ENCODE measurements at places on chromosomes 4 and X.

DNA sequence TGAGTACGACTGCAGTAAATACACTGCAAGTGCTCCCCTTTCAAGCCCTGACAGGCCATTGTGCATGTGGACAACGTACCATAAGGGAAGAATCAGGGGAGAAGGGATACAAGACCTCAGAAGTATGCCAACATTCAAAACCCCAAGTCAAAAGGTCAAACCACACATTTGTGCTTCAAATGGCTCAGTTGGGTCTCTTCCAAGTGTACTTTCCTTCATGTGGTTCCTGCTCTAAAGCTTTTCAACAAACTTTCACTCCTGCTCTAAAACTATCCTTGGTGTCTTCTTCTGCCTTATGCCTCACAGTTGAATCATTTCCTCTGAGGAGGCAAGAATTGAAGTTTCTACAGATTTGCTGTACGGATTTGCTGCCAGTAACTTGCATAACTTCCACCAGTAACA, 305.7 kb upstream of the SLIT2 start:
- DNase-seq: peak; percentile 99

- DNase-seq: no peak
Observed at GRCh38 chrX:107600366-107600765, 27.9 kb upstream of the PRPS1 start.

GRCh38 chrX:82675104-82675503, 833.0 kb upstream of the POU3F4 start:
- no peak for DNase-seq

GRCh38 chr4:27066591-27066990, 205.9 kb downstream of the STIM2 start:
- DNase-seq: no peak

- DNase-seq: peak; percentile 15
Observed at GRCh38 chr4:128177498-128177897, 110.1 kb downstream of the PGRMC2 start.

DNA sequence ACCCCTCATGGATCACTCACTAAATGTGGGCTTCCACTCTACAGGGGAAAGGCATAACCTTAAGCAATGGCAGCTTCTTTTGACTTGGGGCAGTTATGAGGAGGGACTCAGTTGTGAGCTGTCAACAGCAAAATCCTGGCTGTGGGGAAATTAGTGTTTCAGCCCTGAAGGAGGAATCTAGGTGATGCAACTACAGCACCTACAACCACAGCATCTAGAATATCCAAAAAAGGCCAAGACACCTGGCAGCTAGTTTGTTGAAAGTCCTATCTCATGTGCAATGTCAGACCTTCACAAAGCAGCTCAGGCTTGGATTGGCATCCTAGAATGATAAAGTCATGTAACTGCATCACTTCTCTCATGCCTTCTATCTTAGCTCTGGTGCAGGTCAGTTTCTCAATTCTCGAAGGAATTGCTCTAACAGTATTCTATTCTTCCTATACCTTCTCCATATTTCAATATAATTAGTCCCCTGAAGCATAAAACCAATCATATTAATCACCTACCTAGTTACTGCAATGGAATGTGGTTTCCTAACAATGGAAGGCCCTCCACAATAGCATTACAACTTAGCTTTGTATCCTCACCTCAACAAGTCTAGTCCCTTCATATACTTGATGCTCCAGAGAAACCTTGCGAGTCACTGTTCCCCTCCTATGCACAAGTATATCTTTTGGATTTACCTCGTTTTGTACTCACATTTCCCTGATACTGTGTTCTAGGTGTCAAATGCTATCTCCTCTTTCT, 5.5 kb upstream of the ANTXR2 start:
- no peak for DNase-seq

DNA sequence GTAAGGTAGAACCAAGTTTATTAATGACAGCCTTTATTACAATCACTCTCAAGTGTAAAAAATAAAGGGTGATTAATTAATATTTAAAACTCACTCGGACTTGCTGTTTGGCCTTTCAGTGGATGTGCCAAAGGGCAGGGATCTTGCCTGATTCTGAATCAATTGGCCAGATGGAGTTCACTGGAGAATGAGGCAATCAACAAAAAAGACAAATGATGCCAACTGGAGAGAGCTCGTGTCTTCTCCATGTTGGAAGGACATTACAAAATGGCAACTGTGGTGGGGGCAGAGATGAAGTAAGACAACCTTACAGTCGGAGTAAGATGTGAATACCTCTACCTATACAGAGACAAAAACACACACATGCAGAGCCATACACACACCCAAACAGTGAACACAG, 188.0 kb downstream of the TSPAN5 start:
- DNase-seq: no peak

- no peak for DNase-seq
Observed at GRCh38 chr4:147078362-147078761, 132.7 kb upstream of the TTC29 start.

- DNase-seq: no peak
Observed at GRCh38 chrX:15236146-15236545, 33.7 kb downstream of the ASB9 start.

GRCh38 chrX:54785901-54786300, 12.2 kb downstream of the ITIH6 start:
- DNase-seq: no peak

- no peak for DNase-seq
Observed at GRCh38 chr4:74631338-74631737, 163.0 kb downstream of the BTC start.

GRCh38 chr4:54746218-54746617, 88.5 kb downstream of the KIT start:
- peak; percentile 56 for DNase-seq

GRCh38 chr4:39096847-39097246, 34.8 kb downstream of the KLHL5 start:
- no peak for DNase-seq

- DNase-seq: no peak
Observed at GRCh38 chr4:8577972-8578371, 2.2 kb upstream of the GPR78 start.

DNA sequence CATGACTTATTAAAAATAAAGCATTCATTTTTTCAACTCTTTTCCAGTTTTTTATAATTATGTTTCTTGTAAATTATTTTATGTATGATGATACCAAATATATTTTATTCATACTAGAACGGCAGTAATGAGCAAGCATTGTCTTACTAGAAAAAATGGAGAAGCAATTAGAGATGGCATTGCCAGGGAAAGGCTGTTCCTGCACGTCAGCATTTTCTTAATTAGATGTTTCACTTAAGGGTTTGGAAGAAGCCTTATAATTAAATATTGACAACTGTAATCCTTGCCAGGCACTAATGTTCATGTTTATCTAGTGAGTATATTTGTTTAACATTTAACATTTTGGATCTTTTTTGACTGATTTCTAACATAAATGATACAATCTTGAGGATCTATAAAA, 16.6 kb downstream of the FAM149A start:
- DNase-seq: no peak

DNA sequence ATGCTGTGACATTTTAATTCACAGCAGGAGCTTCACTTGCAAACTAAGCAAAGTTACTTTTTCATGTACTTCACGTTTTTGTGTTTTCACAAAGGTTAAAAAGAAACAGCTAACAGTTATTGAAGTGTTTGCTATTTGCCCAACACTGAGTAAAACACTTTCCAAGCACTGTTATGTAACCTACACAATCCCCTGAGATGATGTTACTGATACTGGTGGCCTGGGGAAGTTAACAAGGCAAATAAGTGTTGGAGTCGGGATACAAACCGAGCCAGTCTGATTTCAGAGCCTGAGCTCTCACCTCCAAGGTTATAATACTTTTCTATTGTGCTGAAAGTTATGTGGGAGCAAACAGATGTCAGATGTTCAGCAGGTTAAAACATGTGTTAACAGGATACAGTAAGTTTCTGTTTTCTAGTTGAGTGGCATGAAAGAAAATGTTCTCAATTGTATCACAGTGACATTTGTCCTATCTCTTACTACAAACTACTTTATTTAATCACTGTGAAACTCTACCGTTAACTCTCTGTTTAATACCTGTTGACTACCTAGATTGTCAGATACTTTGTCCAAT, 3.9 kb upstream of the CXCL13 start:
- no peak for DNase-seq

- peak; percentile 60 for DNase-seq
Observed at GRCh38 chr4:88033309-88033708, 25.9 kb downstream of the PKD2 start.

DNA sequence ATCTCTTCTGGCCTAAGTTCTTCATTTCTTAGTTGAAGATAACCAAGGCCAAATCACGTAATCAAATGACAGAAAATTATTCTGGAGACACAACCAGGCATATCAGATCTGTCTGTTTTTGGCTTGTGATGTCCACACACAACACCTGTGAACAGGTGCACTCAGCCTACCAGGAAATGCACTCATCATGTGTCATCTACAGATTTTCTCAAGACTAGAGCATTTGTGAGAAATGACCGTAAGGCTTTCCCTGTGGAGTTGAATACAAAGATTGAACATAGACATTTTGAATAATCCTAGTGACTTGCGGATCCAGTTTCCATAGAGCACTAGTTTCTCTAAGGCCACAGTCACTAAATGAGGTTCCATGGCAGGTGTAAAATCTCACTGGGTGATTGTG, 26.7 kb upstream of the CXCL8 start:
- no peak for DNase-seq

DNA sequence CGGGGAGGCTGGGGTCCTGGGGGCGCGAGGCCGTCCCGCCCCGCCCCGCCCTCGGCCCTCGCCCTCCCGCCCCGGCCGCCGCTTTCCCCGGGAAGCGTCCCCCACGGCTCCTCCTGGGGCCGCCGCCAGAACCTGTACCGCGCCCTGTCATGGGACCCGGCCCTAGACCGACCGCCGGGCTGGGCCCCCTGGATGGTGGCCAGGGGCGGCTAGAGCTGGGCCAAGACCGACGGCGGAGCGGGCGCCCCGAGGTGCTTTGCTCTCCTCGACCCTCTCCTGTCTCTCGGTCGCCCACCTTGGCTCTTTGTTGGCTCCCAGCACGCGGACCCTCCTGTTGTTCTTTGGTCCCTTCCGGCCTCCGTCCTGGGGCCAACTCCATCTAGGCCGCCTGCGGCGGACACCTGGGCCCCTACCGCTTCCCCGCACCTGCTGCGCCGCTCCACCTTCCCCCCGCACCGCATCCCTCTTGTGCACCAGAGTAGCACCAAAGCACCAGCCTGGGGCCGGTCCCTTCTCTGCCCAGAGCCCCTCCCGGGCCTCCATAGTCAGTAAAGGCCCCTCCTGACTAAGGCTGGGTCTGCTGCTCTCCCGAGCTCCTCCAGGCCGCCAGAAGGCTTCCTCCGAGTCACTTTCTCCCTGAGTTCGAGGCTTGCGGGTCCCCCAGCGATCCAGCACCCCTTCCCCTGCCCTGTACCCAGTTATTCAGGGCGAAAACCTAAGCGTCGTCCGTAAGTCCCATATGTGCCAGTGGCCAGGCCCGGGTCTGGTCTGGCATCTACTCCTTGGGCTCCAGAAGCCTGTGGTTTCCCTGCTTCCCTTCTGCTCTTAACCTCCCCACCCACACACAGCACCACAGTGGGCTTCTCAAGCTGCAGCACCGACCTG, 587 bp downstream of the TACC3 start:
- DNase-seq: no peak

DNA sequence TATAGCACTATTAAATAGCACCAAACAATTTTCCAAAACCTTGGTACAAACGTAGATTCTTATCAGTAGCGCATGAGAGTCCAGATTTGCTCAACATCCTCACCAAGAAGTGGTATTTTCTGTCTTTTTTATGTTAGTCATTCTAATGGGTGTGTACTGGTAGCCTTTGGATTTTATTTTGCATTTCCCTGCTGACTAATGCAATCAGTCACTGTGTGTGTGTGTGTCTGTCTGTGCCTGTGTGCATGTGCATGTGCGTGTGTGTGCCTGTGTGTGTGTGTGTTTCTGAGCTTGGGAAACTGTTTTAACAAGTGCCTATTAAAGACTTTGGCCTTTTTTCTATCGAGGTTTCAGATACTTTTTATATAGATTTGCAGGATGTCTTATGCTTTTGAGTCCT, 82.2 kb upstream of the MAGEA10 start:
- no peak for DNase-seq

GRCh38 chr4:76737180-76737579, 160.8 kb downstream of the SOWAHB start:
- peak; percentile 57 for DNase-seq

DNA sequence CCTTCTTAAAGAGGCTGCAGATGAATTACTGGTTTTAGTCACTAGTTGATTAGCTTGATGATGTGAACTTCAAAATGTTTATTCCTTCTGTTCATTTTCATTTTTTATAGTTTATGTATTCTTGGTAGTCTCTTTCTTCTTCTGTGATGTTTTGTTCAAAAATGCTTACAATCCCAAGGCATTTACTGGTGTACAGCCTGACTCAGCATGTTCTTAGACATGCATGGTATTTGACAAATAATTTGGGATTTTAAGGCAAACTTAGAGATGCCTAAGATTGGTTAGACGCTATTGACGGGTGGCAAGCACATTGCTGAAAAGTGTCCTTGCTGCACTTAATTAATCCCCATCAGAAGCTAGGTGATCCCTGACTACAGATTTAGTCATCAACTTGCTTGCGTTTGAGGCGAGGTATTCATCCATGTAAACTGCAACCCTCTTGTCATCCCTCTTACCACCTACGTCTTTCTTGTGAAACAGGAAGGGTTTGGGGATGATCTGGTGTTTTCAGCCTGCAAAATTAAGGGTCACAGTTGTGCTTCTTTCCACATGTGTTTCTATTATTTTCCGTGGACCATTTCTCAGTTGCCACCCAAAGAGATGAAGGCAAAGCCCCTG, 331.8 kb downstream of the DKK2 start:
- no peak for DNase-seq

GRCh38 chr4:102061133-102061532, 270.6 kb downstream of the BANK1 start:
- no peak for DNase-seq

DNA sequence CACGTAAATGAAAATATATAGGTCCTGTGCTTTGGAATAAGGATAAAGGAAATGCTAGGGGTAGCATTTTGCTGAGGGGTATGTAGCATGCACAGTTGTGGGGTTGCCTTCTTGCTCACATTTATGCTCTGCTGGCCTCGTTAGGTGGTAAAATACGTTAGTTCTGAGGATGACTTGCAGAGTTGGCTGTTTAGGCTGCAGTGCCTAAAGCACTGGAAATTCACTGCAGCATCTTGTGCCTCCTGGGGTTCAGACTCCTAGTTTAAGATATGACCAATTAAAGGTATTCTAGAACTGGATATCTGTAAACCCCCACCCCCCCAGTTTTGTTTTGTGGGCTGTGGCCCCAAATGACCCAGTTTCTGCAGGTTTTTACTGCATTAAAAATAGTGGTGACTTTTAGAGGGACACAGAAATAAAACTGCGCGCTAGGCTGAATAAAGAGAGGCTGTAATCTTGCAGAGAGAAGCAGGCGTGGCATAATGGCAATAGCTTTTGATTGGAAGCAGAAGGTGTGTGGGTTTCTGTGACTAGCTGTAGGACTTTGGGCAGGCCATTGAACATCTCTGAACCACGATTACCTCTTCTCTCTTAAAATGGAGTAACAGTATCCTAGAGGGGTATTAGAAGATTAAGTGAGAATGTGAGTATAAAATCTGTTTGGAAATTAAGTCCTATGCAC, 79.3 kb downstream of the REPS2 start:
- no peak for DNase-seq

- DNase-seq: peak; percentile 56
Observed at GRCh38 chr4:54091637-54092404, 8.1 kb upstream of the GSX2 start.

- no peak for DNase-seq
Observed at GRCh38 chr4:8571702-8572685, 8.2 kb upstream of the GPR78 start.

All from fibroblast of skin of right quadriceps (primary cell).